ENCODE measurements at places on chromosomes 12 and 14.
A peak's percentile ranks its signal among the peaks of the same experiment; 100 is the strongest.

- no peak for DNase-seq
These were observed 162.0 kb downstream of the UNC79 start for GRCh38 chr14:93592786-93593185.

GRCh38 chr14:55794655-55795595, 214.9 kb downstream of the KTN1 start:
- no peak for DNase-seq

DNA sequence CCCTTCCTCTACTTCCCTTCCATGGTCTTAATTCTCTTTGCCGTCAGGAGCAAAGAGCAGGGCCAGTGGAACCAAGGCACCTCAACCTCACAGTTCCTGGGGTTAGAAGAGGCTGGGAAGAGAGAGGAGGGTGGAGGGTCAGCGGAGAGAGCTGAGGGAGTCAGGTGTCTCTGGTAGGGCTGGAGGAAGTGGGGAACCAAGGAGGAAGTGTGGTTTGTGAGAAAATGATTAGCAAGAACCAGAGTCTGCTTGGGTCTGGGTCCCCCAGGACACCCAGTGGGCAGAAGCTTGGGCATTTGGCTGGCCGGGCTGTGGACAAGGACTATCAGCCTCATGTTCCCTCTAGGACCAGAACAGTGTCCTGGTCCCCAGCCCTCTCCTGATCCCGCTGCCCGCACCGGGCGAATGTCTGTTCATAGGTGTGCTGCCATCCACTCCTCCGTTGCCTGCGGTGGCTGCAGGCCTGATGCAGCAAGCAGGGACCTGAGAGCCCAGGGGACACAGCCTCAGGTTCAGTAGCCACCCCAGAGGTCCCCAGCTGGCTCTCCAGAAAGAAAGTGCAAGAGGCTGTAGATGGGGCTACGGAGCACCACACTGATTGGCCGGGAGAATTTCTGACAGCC, 2.3 kb downstream of the HOXC12 start:
- DNase-seq: no peak

DNA sequence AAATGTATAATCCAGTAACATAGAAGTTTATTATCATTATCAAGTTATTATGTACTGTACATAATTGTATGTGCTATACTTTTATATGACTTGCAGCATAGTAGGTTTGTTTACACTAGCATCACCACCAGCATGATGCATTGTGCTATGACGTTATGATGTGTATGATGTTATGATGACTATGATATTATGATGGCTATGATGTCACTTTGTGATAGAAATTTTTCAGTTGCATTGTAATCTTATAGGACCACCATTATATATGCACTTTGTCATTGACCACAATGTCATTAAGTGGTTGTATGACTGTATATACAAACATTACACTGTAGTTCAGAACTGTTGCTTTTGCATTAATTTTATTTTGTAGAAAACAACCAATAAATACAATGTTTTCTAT, 173.4 kb downstream of the PPFIA2 start:
- no peak for DNase-seq

GRCh38 chr12:53722450-53723041, 4.7 kb downstream of the CALCOCO1 start:
- DNase-seq: no peak

DNA sequence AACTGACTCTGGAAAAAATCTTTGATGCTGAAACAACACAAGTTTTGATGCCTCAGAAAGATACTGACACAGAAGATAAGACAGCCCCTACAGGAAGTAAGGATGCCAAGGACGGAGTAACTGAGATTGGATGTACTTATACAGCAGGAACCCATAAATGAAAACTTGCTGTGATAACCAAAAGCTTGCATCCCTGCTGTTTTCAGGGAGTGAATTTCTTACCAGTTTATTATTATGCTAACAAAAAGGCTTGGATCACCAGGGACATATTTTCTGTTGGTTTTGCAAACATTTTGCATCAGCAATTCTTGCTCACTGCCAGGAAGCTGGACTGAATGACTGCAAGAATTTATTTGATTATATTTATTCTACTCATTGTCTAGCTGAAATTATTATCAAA, 197.7 kb downstream of the NAV3 start:
- DNase-seq: no peak

GRCh38 chr14:95290871-95291431, 28.8 kb downstream of the CLMN start:
- DNase-seq: peak; percentile 77

GRCh38 chr14:52031781-52032180, 37.1 kb downstream of the NID2 start:
- DNase-seq: no peak

- no peak for DNase-seq
These were observed 9.5 kb downstream of the HHIPL1 start for GRCh38 chr14:99654235-99654985.

DNA sequence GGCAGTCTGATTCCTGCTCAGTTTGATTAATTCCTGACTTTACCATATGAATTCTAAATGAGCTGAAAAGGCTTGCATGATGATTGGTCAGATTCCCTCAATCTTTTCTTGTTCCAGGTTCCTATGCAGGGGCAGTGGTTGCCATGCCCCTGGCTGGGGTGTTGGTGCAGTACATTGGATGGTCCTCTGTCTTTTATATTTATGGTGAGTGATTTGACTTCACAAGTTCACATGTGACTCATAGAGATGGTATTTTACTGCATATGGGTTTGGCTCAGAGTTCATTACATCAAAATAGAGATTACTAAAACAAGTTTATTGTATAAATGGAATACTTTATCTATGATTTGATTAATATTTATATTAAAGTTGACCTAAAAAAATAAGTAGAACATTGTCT, 44.8 kb downstream of the SLC17A8 start:
- DNase-seq: no peak

- no peak for DNase-seq
These were observed 210.8 kb upstream of the NPAS3 start for GRCh38 chr14:32727832-32728231.

GRCh38 chr12:31118347-31119191, 44.9 kb downstream of the DDX11 start:
- no peak for DNase-seq

GRCh38 chr14:101810897-101811621, 49.5 kb downstream of the PPP2R5C start:
- DNase-seq: no peak

DNA sequence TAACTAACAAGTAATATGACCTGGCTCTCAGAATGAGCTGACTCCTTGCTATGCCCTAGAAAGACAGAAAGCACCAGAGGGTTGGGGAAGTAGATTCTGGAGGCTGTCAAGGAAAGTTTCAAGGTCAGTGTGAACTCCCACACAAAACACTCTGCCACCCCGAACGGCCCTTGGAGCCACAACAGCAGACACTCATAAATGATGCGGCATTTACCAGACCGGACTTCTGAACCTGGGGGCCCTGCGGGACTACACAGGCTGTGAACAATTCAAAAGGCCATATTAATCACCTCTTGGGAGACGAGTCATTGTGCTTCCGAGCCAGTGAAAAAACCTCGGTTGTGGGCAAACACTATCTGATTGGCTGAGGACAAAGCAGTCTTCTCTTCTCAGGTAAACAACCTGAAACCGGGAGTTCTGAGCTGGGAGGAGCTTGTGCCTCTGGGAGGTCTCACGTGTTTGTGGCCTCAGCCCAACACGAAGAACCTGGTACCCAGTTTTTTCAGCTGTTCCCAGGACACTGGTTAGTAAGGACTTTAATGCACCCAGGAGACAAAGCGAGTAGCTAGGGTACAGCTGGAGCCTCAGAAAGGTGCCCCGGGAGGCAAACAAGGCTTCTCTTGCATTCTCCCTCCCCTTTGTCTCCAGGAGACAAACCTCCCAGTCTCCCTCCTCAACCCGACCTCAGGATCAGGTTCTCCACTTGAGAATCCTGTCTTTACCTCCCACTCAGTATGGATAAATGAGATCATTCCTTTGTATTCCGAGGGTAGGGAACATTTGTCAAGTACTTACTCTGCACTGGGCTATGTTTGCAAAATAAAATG, 35.3 kb downstream of the VWF start:
- peak; percentile 42 for DNase-seq

GRCh38 chr12:56670836-56671235, 17.2 kb downstream of the PTGES3 start:
- DNase-seq: no peak

- no peak for DNase-seq
These were observed 52.3 kb upstream of the BCL2L14 start for GRCh38 chr12:12018454-12018853.

DNA sequence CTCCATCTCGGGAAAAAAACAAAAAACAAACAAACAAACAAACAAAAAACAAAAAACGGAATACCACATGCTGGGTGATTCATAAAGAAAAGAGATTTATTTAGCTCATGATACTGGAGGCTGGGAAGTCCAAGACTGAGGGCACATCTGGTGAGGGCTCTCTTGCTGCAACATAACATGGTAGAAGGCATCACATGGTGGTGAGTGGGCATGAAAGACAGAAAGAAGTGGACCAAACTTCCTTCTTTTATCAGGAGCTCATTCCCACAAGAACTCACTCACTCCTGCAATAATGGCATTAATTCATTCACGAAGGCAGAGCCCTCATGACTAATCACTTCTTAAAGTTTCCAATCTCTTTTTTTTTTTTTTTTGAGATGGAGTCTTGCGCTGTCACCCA, 8.0 kb upstream of the LGMN start:
- DNase-seq: no peak

GRCh38 chr12:42234970-42235369, 3.1 kb downstream of the YAF2 start:
- DNase-seq: no peak

DNA sequence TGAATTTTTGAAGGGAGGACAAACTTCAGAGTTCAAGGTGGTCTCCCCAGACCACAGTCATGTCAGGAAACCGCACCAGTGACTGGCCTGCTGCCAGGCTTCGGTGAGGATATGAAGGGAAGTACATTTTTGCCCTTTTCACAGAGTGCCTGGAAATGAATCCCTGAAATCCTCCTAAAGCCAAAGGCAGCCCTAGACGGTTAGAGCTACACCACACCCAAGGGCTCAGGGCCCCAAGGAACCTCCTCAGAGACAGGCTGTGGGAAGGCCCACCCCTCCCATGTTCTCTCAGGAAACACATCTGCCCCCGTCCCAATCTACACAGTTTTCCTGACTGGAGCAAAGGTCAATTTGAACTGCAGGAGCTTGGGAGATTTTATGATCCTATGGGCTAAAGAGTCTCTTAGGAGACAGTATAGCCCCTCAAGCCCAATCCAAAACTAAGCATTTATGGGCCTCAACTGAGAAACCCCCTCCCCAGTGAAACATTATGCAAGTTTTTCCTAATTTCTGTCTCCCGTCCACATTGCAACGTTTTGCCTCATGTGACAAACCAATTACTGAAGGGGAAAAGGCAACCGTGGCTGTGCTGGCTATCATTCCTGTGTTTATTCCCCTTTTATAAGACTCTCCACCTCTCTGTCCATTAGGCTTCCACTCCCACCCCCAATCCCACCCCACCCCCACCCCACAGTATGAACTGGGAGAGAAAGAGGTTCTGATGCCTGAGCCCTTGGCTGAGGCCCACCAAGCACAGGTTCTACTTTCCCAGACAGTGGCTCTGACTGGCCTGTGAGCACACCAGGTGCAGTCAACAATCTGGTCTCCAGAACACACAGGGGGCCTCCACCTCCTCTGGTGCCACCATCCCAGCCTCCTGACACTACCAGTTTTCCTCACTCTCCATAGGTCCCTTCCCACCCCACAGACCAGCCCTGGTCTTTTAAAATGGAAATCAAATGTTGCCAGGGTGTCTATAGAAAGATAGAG, 9.6 kb upstream of the RNASE1 start:
- DNase-seq: no peak

DNA sequence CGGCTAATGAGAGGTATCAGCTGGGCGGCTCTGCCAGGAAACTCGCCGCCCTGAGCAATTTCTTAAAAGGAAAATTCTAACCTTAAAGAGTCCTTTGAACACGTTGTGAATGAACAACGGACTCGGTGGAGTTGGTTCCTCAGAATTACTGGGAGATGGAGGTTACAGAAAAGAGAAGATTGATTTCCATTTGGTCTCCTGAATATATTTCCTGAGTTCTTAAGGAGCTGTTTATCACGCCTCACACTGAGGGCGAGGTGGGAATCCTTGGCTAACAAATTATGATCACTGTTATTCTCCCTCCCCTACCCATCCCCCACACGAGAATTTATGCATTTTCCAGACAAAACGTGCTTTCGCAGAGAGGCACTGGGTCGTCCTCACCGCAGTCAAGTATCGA, 194.5 kb upstream of the C14orf180 start:
- DNase-seq: no peak

DNA sequence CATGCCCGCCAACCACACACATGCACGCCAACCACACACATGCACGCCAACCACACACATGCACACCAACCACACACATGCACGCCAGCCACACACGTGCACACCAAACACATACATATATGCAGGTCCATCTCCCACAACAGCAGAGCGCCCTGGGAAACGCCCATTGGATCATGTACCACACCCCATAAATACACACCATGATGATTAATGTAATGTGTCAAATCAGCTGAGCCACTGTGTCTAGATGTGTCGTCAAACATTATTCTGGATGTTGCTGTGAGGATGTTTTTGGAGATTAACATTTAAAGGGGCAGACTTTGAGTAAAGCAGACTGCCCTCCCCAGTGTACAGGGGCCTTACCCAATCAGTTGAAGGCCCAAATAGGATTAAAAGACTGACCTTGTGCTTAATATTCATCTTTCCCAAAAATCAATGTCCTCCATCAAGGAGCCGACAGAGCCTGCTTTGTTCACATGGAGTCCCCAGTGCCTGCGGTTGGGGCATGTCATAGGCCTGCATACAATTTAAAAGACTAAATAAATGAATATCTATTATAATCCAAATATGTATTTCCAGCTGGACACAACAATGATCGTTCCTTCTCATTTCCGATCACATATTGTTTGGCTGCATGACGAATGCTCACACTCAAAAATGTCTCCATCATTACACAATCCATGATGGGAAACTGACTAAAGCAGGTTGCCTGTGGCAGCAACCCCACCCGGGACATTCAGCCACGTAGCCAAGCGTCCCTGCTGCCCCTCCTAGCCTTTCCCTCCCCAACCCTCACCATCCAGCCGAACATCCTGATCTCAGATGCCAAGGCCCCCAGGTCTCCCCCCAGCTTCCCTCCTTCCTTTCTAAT, 23.2 kb upstream of the BDKRB2 start:
- no peak for DNase-seq

DNA sequence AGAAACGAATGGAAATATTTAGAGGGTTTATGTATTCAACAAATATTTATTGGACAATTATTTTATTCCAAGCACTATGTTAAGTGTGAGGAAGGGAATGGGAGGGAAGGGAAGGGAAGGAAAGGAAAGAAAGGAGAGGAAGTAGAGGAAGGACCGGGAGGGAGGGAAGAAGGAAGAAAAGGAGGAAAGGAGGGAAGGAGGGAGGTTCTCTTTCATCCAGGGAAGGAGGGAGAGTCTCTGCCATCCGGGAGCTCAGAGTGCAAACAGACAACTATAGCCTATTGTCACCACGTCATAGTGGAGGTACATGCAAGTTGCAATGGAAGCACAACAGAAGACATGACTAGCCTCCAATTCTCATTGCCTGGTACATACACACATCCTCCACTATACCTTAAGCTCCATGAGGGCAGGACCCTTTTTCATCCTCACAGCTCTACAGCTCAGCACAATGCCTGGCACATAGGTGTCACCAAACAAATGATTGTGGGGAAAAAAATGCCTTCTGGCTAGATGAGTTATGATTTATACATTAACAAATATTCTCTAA, 48.1 kb downstream of the DAD1 start:
- no peak for DNase-seq

Data from left forelimb (tissue), 1 donor.